ENCODE measurements at places on chromosomes 4 and X.
A peak's percentile ranks its signal among the peaks of the same experiment; 100 is the strongest.

- no peak for DNase-seq
These were observed 307.7 kb upstream of the ARSJ start for GRCh38 chr4:114287079-114287696.

DNA sequence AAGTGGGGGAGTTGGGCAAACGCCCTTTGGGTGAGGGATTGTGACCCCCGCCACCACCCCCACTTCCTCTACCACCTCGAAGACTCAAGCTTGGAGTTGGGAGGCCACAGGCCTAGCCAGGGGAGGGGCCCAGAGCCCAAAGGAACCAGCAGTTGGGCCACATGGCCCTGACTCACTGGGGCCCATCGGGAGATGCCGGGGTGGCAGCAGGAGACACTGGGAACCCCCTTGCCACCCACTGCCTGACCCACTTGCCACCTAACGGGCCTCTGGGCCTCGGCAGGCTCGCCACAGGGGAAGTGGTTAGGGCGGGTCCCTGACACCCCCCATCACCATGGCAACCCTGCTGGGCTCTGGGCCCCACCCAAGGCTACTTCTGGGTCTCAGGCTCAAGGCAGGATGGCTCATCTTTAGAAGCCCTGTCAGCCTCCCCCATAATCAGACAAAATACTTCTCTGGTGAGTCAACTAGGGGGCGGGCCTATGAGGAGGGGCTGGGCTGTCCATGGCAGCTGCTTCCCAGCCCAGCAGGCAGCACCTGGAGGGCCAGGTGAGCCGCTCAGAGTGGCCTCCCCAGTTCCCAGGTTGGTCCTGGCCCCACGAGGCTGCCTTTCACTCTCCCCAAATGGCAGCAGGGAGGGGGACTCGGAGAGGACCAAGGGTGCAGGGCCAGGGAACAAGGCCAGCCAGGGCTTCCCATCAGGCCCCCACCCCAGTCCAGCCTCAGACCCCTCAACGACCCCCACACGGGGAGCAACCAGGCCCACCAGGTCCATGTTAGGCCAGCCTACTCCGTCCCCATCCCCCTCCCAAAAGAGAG, 5.6 kb downstream of the FLNA start:
- DNase-seq, result no peak

DNA sequence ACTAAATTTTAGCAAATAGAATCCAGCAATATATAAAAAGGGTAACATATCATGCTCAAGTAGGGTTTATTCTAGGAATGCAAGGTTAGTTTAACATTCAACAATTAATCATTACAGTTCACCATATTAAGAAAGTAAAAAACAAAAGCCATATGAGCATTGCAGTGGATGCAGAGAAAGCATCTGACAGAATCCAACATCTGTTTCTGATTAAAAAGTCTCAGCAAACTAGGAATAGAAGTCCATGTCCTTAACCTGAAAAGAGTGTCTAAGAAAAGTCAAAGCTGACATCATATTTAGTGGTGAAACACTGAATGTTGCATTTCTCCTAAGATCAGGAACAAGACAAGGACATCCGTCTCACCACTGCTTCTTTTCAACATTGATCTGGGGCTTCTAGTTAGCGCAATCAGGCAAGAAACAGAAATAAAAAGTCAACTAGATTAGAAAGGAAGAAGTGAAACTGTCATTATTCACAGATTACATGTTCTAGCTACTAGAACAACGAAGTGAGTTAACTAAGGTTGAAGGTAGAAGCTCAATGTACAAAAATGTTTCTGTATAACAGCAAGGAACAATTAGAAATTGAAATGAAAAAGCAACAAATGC, 49.3 kb downstream of the MRPL1 start:
- no peak for DNase-seq

- no peak for DNase-seq
These were observed 32.6 kb upstream of the MSMO1 start for GRCh38 chr4:165294907-165295306.

GRCh38 chrX:119228512-119229252, 7.4 kb upstream of the PGRMC1 start:
- DNase-seq, result no peak

DNA sequence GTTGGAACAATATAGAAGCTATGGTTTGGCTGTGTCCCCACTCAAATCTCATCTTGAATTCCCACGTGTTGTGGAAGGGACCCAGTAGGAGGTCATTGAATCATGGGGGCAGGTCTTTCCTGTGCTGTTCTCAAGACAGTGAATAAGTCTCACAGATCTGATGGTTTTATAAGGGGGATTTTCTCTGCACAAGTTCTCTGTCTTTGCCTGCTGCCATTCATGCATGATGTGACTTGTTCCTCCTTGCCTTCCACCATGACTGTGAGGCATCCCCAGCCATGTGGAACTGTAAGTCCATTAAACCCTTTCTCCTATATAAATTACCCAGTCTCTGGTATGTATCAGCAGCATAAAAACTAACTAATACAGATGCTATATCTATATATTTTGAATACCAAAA, 135.2 kb upstream of the EDNRA start:
- no peak for DNase-seq

DNA sequence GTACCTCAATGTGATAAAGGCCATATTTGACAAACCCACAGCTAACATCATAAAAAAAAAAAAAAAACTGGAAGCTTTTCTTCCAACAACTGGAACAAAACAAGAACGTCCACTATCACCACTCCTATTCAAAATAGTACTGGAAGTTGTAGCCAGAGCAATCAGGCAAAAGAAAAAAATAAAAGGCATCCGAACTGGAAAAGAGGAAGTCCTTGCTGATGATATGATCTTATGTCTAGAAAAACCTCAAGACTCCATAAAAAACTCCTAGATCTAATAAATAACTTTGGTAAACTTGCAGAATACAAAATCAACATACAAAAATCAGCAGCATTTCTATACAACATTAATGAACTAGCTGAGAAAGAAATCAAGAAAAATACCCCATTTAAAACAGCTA, 134.3 kb downstream of the TEX11 start:
- DNase-seq, result no peak

DNA sequence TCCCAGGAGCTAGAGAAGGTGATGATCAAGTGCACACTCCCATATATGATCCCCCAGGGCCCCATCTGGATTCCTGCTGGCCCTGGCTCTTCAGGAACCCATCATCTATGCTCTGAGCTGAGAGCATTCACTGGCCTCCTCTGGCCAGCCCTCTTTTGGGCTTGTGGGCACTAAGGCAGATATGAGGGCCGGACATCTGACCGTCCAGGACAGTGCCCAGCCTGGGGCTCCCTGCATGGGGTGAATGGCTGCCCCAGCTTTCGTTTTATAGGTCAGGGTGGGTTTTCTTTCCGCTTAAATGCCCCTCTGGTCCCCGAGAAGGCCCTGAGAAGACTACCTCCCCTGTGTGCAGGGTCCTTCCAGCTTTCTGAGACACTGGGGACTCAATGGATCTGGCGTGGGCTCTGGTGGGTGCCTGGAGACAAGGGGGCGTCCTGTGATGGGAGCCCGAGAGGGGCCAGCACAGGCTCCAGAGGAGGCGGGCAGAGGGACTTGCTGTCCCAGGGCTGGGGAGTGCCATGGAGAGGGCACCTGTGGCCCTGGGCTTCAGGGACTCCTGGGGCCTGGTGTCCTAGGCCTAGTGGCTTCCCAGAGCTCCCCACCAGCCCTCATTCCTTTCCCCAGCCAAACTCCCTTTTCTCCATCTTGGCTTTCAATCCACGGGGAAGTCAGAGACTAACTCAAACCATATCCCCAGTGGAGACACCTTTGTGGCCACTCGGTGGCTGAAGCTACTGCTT, 39.5 kb upstream of the GRPEL1 start:
- no peak for DNase-seq

- no peak for DNase-seq
These were observed 67.5 kb downstream of the FBXW7 start for GRCh38 chr4:152468408-152468807.

GRCh38 chr4:33850371-33850902, 2393.9 kb downstream of the ARAP2 start:
- DNase-seq, result no peak

DNA sequence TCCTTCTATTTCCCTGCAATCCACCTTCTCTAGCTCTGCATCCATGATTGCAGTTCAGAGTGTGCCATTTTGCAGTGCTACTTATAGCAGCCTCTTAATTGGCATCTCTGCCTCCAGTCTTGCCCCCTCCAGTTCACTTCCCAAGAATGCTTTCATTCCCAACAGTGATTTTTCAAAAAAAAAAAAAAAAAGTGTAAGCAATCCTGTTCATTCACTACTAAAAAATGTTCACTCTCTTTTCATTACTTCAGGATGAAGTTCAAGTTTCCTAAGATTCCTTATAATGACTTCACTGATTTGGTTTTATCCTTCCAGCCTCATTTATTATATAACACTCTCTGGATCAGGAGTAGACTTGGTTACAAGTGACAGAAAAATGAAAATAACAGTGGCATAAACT, 124.7 kb upstream of the LNX1 start:
- DNase-seq, result no peak

- no peak for DNase-seq
These were observed 1.9 kb downstream of the PPARGC1A start for GRCh38 chr4:23887989-23888388.

- DNase-seq, result no peak
These were observed 96.1 kb downstream of the FRYL start for GRCh38 chr4:48683784-48684666.

GRCh38 chrX:119971184-119971583, 27.6 kb upstream of the NKAP start:
- DNase-seq, result no peak

- DNase-seq, result no peak
These were observed 182.1 kb downstream of the MOSPD2 start for GRCh38 chrX:15055146-15055930.

- no peak for DNase-seq
These were observed 166.5 kb upstream of the LDB2 start for GRCh38 chr4:17064959-17065358.

DNA sequence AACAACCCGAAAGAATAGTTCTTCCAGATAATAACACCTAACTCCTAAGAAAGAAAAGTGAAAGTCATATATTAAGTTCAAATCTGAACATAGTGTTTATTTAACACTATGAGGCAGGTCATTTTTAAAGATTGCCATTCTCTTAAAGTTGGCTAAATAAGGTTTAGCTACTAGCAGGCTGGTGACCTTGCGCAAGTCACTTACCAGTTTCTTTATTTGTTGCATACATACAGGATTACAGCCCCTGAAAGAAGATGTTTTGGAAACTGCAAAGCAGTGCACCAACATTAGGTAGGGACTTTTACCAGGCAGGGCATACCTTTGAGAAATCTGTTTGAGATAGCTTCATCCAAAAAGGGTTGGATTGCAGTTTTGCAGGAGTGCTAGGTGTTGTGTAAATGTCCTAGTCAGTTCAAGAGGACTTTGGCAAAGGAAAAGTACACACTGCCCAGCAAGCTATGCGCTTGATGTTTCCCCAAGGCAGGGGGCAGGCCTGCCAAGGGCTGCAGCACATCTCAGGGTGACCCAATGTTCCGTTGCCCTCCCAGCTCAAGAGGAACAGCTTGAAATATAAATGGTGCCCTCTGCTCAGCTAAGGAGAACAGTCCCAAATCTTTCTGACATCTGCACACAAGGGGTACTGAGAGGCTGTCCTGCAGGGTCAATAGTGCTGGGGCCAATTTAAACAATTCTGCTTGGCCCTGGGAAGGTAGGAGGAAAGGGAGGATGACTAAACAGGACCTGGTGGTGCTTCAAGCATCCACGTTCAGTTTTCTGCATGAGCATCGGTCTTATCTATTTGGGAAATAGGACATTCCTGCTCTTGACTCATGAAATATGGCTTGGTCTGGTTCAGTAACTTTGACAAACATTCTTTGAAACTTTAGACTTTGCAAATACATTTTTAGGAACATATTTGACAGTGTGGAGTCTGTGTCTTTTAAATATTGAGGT, 130.8 kb downstream of the COL4A6 start:
- DNase-seq, result no peak

DNA sequence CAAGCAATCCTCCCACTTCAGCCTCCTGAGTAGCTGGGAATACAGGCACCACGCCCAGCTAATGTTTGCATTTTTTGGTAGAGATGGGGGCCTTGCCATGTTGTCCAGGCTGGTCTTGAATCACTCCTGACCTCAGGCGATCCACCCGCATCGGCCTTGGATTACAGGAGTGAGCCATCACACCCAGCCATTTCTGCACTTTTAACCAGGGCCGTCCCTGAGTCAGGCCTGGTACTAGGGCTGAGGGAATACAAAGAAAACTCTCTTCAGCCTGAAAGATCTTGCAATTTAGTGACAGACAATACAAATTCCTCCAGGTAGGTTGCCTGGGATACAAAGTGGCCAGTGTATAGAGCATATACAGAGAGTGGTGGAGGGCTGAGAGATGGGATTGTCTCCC, 65.8 kb downstream of the BCOR start:
- DNase-seq, result no peak

GRCh38 chrX:103276581-103277002, at the start of gene TCEAL5:
Gene TCEAL5, minus strand, starts transcription at chrX:103276750. Its CDS starts 2,187 bp downstream, at chrX:103274563.
- DNase-seq, result peak; percentile 47

DNA sequence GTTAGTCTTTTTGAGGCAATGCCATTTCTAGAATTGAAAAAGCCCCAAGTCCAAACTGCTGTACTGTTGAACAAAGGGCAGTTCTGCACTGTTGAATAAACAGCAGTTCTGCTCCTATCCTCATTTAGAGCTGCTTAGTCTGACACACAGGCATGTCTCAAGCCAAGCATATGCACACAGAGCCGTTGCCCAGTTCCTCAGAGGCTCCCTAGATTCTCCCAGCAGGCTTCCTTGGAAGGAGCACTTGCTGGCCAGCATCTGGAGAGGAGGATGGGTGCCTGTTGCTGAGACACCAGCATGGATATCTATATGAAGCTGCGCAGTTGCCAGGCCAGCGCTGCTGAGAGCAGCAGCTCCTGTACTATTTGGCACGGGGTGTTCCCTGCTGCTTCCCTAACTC, 138.3 kb upstream of the USP38 start:
- no peak for DNase-seq

GRCh38 chrX:24214568-24214967, 65.0 kb downstream of the ZFX start:
- no peak for DNase-seq

GRCh38 chr4:52051615-52052474, 741 bp downstream of the SPATA18 start:
- DNase-seq, result no peak

GRCh38 chr4:94741304-94741703, 16.5 kb upstream of the BMPR1B start:
- no peak for DNase-seq

DNA sequence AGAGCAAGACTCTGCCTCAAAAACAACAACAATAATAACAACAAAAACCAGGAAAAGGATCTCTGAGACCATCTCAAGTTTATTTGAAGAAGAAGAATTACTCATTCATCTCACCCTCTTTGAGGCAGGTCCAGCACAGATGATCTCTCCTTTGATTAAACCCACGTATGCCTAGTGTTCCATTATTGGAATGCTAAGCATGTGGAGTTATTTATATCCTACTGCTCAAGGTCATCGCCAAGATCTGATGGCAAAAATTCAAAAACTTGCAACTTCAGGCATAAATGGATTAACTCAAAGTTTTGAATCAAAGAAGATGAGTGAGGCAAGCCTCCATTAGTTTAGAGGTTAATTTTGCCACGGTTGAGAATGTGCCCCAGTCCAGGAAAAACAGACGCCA, 184.2 kb downstream of the DHRSX start:
- no peak for DNase-seq

DNA sequence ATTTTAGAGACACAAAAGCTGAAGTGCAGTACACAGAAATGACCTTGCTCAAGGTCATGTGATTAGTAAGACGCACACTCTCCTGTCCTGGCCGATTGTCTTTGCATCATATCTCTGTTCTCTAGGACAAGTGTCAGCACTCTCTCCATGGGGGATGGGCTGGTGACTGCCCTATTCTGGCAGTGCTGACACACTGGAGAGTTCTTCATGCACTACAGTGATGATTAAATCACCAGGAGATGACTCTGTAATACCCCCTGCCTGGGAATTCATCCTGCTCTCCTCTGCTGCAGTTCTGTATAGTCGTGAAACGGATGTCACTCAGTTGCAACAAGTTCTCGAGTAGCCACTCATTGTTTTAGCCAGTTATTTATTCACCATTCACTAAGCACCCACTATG, 5.3 kb upstream of the SHISA3 start:
- no peak for DNase-seq
